ENCODE measurements at places on chromosomes 12 and 14. TPM values are rescaled to one million over a fixed set of nuclear protein-coding genes. Genes with fewer than 3 reads are reported as not detected.

SOX5 gene
- total RNA-seq, result 0.05 TPM

ANO4 gene
- not detected for total RNA-seq

TAS2R31 gene
- total RNA-seq, result 0.40 TPM

NELL2 gene
- 0.20 TPM for total RNA-seq

HRK gene
- total RNA-seq, result 0.06 TPM

SPPL3 gene
- total RNA-seq, result 17.0 TPM

DNA sequence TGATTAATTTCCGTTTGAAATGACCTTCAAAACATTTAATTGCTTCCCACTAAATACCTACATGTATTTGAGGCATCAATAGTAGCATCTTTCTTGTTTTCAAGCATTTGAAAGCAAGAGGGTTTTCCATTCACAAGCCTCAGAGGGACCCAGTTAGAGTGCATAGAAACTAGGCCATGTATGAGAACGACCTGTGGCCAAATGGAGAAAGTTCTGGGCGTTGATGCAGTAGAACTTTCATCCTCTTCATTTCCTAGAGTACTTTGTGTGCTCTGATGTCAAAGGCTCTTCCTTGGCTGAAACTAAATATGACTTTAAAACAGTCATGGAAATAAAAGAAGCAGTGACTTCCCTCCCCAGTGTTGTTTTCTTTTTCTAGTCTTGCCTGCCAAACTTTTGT lies 944 bp upstream of the DHRS7 start:
- DNase-seq, result no peak

DNA sequence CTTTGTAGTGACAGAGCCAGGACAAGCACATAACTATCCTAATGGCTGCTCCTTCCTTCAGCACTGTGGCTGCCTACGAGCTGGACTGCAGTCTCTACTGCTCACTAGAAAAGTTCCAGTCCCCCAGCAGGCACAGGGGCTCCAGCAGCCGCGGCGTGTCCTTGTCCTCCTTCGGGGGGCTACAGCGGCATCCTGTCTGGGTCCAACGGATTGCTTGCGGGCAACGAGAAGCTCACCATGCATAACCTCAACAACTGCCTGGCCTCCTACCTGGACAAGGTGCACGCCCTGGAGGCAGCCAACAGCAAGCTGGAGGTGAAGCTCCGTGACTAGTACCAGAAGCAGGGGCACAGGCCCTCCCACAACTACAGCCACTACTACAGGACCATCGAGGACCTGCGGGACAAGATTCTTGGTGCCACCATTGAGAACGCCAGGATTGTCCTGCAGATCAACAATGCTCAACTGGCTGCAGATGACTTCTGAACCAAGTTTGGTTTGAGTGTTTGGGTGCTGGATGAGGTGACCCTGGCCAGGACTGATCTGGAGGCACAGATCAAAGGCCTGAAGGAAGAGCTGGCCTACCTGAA lies 169.4 kb downstream of the NDUFA12 start:
- DNase-seq, result no peak

DNA sequence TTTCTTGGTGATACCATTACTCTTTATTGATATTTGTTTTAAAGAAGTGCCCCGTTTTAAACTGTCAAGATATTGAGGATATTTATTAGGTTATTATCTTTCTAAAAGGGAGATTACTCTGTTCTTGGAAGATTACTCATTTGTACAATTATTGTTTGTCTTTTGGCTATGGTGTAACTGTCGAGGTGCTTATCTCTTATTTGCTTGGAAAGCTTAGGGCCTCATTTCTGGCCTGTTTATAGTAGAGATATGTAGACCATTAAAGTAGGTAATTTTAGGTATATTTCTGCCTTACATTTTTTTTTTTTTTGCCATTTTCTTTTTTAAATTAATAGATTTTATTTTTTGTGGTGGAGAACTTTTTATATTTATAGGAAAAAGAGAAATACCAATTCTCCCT lies 74.2 kb downstream of the KTN1 start:
- DNase-seq, result no peak

- DNase-seq, result peak; percentile 27
These were observed 136.2 kb downstream of the SLCO1B3 start for GRCh38 chr12:20946732-20947131.

- peak; percentile 50 for DNase-seq
These were observed 196.6 kb downstream of the PCNX1 start for GRCh38 chr14:71103662-71104484.

GRCh38 chr14:36521598-36522345 lies 1.7 kb upstream of the NKX2-1 start:
- no peak for DNase-seq

DNA sequence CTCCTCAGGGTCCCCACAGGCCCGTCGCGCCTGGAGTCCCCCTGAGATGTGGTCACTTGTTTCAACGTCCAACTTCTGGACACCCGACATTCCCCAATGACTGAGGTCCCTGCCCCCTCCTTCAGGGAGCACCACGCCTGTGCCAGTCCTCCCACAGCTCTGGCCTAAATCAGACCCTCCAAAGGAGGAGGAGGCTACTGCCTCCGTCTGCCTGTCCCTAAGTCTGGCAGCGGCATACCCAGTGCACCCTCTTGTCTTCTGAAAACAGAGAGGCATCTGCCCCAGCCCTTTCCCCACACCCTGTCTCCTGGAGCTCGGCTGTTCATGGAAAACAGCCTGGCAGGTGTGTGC lies 46.2 kb downstream of the TESC start:
- no peak for DNase-seq

DNA sequence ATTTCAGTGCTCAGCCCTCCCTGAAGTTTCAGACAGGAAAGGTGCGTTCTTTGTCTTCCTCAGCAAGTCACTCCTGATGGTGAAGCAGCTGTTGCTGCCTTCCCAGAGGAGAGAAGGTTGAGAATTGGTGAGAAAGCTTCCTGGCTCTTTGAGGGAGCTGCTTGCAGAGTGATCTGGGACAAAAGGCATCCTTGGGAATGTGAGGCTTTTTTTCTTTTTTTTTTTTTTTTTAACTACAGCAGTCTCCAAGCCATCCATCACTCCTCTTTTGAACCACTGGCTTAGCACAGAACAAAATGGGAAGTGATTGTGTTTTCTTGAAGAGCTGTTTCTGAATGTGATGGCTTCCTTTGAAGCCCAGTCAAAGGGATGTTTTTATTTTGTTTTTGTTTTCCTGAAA lies 120.4 kb upstream of the LRIG3 start:
- DNase-seq, result peak; percentile 76

- no peak for DNase-seq
These were observed 28.0 kb upstream of the NCOR2 start for GRCh38 chr12:124595444-124595843.

DNA sequence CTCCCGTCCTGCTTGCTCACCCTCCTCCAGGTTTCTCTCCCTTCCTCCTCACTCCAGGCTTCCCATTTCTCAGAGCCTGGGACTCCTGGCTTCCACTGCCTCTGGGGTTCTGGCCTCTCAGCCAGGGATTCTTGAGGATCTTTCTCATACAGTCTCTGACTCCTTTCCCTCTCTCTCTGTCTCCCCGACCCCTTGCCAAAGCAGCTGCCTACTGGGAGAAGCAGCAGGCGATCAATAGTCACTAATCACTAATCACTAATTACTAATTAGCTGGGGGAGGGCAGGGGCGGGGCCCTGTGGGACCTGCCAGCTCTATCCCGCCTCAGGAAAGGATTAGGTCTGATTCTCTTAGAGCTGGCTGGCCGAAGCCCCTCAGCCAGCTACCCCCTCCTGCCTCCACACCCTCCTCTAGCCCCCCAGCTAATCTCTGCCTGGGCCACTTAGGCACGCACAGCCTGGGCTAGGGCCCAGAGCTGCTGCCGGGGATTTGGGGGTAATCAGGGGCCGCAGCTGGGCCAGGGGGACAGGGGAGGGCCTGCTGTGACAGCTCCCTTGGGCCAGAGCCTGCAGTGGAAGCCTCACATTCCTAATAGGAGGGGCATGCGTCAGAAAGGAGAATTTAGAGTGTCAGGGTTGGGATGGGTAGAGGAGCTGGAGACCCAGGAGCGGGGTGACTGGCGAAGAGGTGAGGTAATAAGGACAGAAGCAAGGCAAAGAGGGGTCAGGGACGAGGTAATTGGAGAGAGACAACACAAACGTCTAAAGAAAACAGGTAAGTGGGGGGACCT lies 2.8 kb downstream of the NXPH4 start:
- DNase-seq, result no peak

DNA sequence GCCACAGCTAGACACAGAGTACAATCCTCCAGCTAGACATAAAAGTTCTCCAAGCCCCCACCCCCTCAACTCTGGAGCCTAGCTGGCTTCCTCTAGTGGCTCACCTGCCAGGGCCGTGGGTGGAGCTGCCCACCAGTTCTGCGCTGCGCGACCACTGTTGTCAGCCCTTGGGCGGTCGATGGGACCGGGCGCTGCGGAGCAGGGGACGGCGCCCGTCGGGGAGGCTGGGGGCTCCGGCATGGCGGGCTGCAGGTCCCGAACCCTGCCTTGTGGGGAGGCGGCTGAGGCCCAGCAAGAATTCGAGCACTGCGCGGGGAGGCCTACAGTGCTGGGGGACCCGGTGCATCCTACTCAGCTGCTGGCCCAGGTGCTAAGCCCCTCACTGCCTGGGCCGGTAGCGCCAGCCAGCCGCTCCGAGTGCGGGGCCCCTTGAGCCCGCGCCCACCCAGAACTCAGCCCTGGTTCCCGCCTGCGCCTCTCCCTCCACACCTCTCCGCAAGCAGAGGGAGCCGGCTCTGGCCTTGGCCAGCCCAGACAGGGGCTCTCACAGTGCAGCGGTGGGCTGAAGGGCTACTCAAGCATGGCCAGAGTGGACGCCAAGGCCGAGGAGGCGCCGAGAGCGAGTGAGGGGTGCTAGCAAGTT lies 51.0 kb downstream of the RTN1 start:
- no peak for DNase-seq

GRCh38 chr12:120584343-120585149 lies 3.3 kb upstream of the POP5 start:
- DNase-seq, result no peak

DNA sequence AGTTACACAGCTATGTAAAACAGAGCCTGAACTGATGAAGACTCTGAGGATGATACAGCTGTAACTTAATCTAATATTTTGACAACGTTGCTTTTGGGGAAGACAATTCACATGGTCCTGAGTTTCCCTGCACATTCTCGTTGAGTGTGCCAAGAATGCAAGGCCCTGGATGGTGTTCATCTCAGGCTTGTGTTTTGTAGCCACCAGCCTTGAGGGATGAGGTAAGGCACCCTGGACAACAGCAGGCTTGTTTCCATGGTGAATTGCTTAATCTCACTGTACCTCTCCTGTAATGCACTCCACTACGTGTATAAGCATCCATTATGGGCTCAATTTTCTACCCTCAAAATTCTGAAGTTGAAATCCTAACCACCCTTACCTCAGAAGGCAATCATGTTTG lies 2.1 kb downstream of the CATSPERB start:
- no peak for DNase-seq

GRCh38 chr14:40417777-40418401 lies 985.7 kb upstream of the FBXO33 start:
- DNase-seq, result peak; percentile 58

GRCh38 chr14:54105898-54106297 lies 149.3 kb upstream of the BMP4 start:
- no peak for DNase-seq

- peak; percentile 38 for DNase-seq
These were observed 186.7 kb downstream of the EFCAB11 start for GRCh38 chr14:89767861-89768268.

GRCh38 chr12:112134731-112135130 lies 9.4 kb downstream of the TRAFD1 start:
- DNase-seq, result no peak

DNA sequence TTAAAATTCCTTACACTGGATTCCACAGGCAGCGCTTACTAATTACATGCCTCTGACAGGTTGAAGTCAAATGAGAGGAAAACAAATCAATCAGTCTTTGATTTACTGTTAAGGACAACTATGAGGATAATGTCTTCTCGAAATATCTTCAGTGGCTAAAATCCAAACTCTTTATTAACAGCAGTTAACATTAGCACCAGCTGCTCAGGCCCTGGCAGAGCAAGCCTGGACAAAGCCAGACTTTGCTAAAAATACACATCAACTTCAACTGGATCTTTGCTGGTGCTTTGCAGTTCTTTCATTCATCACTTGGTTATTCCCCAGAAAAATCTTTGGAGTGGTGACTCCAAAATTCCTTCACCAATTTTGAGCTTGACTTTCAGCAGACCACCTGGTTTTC lies 98.7 kb downstream of the HECTD4 start:
- no peak for DNase-seq

GRCh38 chr12:2633825-2634200 lies 161.0 kb upstream of the FKBP4 start:
- DNase-seq, result no peak

DNA sequence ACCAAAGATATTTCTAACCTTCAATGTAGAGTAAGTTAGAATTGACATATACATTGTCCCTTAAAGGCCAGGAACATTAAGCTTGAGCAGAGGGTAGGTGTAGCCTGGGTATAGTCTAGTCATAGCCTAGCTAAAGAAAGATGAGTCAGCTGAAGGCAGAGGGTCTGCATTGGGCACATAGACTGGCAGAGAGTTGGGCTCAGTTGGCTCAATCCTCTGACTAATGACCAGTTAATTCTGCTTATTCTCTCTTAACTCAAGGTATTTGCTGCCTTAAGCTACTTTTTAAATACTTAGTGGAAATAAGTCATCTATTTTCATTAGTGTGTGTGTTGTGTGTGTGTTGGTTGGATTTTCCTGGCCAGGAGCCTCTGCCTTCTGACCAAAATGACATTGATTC lies 467.1 kb downstream of the RAD51B start:
- DNase-seq, result peak; percentile 35

DNA sequence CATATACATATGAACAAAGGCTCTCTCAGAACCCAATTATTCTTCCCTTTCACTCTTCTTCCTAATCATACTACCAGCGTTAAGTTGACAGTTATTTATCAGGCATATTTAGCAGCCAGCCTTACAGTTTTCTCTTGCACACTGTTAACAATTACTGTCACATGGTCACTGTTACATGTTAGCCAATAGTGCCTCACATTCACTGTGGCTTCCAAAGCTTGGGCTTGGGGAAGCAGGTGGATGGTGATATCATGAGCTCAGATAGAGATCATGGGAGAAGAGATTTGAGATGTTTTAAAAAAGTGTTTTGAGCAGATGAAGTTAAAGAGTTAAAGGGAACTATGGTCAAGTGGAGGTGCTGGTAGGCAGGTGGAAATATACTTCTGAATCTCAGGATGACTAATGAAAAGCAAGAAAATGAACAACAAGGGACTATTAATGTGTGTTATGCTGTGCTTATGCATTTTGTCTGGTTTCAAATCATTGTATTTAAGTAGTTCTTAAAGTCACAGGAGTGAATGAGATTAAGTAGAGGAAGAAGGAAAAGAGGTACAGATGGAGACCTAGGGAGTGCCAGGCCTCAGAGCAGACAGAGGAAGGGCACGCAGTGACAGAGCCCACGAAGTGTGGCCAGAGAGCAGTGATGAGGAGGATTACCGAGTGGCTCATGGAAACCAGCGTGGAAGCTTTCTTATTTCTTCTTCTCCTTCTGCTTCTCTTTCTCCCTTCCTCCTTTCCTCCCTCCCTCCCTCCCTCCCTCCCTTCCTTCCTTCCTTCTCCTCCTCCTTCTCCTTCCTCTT lies 39.6 kb downstream of the BICD1 start:
- no peak for DNase-seq

DNA sequence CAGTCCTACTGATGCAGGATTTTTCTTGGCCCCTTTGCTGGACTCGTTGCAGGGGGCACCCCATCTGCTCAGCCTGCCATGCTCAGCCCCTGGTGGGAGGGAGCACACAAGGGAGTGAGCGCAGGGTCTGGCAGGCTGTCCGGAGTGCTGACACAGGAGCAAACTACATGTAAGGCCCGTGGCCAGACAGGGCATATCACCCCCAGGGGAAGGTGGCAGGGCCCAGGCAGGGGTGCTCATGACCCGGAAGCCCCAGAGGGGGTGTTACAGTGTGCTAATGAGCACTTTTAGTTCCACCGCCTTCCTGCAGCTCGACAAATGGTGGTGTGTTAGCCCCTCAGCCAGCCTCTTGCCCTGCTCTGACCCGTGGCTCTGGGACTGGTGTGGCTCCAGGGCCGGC lies 645.6 kb upstream of the TMEM132C start:
- DNase-seq, result no peak
